NCI-H460 (cell line): ENCODE measurements at places on chromosomes 2 and 18. TPM values are rescaled to one million over a fixed set of nuclear protein-coding genes. Genes with fewer than 3 reads are reported as not detected.

- no peak for DNase-seq
Observed at GRCh38 chr2:160575368-160575767, 81.8 kb upstream of the RBMS1 start.

The FN1 gene
- total RNA-seq, result 1,230 and 1,236 TPM in 2 replicates

DNA sequence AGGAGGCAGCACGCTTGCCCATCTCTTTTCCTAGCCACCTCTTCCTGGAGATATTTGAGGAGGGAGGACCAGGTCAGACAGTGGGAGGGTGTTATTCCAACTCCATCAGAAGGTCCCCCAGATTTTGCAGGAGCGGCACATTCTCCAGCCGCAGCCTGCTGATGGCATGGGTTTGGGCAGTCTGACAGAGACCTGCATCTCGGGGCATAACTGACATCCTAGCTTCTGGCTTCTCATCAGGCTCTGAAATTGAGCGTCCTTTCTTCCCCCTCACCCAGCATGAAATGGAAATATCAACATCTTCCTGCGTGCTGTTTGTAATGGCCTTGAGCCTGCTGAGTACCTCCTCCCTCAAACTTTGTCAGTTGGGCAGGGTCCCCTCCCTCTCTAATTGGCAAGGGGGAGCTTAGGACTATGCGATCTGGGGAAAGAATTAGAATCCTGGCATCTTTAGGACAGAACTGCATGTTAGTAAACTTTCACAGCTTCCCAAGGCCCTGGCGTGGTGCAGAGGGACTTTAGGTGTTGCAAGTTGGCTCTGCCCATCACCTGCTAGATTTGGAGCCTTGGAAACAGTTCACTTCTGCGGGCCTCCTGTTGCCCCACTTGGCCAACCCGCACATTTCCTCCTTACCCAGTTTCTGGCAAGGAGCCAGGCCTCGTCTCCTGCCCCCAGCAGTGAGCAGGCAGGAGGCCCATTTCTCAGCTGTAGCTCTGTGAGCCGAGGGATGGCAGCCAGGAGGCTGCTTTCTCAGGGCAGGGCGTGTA lies 2.2 kb downstream of the ITM2C start:
- DNase-seq, result peak; percentile 8

The IL18RAP gene
- 1.2 and 1.3 TPM in 2 replicates for total RNA-seq

DNA sequence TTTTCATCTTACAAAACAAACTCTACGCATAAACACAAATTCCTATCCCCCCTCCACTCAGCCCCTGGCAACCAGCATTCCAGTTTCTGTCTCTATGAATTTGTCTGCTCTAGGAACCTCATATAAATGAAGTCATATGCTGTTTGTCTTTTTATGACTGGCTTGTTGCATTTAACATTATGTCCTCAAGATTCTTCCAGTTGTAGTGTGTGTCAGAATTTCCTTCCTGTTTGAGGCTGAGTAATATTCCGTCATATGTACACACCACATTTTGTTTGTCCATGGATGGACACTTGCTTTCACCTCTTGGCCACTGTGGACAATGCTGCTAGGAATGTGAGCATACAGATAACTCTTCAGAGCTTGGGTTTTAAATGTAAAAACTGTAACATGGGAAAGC lies 272.1 kb downstream of the GBX2 start:
- no peak for DNase-seq

GRCh38 chr2:167613471-167613870 lies 633.9 kb downstream of the STK39 start:
- no peak for DNase-seq

The FTCDNL1 gene
- 1.5 and 2.1 TPM in 2 replicates for total RNA-seq

The FIGN gene
- 2.7 and 3.6 TPM in 2 replicates for total RNA-seq

DNA sequence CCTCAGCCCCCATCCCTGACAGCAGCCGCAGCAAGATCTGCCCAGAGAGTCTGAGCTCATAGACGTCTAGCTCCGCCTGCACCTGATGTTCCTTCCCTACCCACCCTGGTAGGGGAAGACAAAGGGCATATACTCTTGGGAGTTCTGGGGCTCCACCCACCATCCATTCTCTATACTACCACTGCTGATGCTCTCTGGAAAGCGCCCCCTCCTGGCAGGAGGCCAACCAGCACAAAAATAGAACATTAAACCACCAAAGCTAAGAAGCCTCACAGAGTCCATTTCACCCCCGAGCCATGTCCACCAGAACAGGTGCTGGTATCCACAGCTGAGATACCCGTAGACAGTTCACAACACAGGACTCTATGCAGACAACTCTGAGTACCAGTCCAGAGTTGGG lies 662.6 kb upstream of the FAM98A start:
- DNase-seq, result no peak

DNA sequence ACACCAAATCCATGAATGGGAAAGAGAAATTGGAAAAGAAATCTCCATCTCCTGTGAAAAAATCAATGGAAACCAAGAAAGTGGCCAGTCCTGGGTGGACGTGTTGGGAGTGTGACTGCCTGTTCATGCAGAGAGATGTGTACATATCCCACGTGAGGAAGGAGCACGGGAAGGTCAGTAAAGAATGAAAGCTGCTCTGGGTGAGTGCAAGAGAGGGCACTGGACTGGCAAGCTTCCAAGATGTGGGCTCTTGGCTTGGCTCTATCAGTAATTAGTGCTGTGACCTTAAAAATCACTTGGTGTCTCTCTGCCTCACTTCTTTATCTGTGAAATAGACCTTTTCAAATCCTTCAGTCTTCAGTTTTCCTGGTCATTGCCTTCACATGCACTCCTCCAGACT lies 89.0 kb downstream of the ZNF532 start:
- no peak for DNase-seq

- no peak for DNase-seq
Observed at GRCh38 chr18:38932752-38933151, 1367.2 kb upstream of the CELF4 start.

The VIL1 gene
- 0.02 TPM in 1 of 2 replicates, not detected in the other for total RNA-seq

The NUP35 gene
- 34.5 and 37.9 TPM in 2 replicates for total RNA-seq

The ST6GAL2 gene
- not detected in 2 replicates for total RNA-seq

GRCh38 chr2:167196461-167197252 lies 308.4 kb downstream of the XIRP2 start:
- DNase-seq, result peak; percentile 2

The ESPNL gene
- total RNA-seq, result 0.20 and 0.35 TPM in 2 replicates

DNA sequence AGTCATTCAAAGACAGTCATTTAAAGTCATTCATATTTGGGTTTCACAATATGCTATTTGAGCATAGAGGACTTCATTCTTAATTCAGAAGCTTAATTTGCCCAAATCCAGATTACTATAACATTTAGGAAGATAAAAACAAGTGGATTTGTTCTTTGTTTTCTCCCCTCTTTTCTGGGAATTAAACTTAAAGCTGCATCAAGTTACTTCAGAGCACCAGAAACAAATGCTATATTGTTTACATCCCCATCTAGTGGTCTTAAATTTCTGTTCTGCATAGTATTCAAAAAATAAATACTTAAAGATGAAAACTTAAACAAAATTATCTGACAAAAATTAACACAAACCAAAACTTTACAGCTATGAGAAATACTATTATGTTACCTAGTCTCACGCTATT lies 34.7 kb upstream of the MARCHF7 start:
- DNase-seq, result peak; percentile 1

GRCh38 chr2:61670591-61671501 lies 132.7 kb upstream of the XPO1 start:
- DNase-seq, result peak; percentile 47

DNA sequence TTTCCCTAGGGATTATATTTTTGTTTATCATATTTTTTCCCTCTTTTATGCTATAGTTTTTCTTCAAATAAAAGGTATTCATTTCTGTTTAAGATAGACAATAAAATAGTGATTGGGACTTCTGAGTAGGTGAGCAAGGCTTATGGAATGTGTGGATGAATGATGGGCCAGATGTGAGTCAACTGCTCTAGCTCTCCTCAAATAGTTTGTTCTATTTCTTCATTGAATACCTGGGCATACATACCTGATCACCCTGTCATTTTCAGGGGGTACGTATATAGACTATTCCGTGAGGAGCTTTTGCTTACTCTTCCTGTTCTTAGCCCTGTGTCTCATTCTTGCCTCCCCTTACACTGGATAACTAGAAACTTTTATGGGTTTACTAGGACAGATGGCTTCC lies 41.9 kb downstream of the BABAM2 start:
- DNase-seq, result no peak

DNA sequence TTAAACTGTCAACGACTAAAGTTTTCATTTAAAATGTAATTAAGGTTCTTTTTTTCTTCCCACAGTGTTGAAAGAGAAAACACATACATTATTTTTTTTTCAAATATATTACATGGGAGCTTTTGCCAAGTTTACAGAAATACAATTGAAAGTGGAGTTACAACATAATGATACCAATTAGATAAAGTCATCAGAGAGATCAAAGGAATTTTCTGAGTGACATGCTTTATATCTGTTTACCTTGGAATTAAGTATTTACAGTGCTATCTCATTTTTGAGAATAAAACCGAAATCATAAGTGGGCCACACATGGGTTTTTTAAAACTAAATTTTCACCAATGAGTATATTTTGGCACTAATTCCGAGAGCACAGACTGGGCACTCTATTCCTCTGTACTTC lies 165.2 kb downstream of the RAPGEF4 start:
- DNase-seq, result no peak

The SLC25A52 gene
- total RNA-seq, result not detected in 2 replicates

The MIB1 gene
- total RNA-seq, result 37.7 and 42.0 TPM in 2 replicates

GRCh38 chr2:37987098-37987775 lies 62.1 kb downstream of the RMDN2 start:
- no peak for DNase-seq

DNA sequence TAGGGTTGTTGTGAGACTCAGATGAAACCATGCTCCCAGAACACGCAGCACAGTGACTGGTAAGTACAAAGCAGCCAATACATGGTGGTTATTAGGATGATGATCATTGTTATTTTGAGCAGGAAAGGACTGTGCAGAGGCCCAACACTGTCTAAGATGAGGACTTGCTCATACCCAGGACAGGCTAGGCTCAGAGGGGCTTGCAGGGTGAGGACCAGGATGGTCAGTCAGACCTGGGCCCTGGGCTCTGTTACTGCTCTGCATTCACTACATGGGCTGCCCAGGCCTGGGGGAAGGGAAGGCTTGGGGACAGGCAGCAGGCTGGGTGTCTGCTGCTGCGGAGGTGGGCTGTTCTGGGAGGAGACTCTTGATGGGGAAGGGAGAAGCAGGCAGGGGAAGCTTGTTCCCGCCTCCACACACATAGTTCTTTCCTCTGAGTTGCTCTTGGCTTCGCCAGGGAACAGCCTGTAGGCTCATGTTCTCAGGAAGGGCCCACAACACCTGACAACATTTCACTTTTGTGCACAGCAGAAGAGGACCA lies 17.5 kb downstream of the CAPN13 start:
- no peak for DNase-seq

The ANKRD30B gene
- not detected in 2 replicates for total RNA-seq

The SATB2 gene
- total RNA-seq, result 13.4 and 13.7 TPM in 2 replicates

The CLEC4F gene
- not detected in 2 replicates for total RNA-seq

DNA sequence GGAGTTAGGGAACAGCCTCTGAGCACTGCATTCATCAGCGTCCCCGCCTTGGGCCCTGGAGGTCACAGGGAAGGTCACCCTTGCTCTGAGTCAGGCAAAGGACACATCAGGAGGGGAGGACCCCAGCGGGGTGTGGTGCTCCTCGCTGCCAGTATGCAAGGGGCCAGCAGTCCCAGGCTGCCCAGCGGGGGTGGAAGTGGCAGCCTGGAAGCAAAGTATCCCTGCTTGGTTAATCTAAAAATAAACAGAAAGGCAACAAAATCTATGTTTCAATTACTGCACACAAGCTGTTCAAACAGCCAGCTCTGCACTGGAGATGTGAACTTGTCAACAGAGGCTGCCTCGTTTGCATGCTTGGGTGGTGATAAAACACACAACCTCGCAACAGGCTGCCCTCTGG lies 164.1 kb downstream of the KLHL29 start:
- DNase-seq, result no peak

- DNase-seq, result no peak
Observed at GRCh38 chr2:2188941-2189340, 142.1 kb downstream of the MYT1L start.

The TWIST2 gene
- total RNA-seq, result 11.0 and 13.6 TPM in 2 replicates

- no peak for DNase-seq
Observed at GRCh38 chr2:174554529-174555150, 43.0 kb downstream of the WIPF1 start.

The IL1B gene
- 2.2 and 2.5 TPM in 2 replicates for total RNA-seq

The FOXI3 gene
- not detected in 2 replicates for total RNA-seq

- DNase-seq, result no peak
Observed at GRCh38 chr2:10885094-10885860, 26.5 kb upstream of the KCNF1 start.

The SIX3 gene
- 0.17 TPM in 2 replicates for total RNA-seq

GRCh38 chr2:101986376-101986775 lies 5.4 kb upstream of the IL1R2 start:
- no peak for DNase-seq

The ALPG gene
- total RNA-seq, result not detected in 2 replicates

GRCh38 chr2:218145124-218145523 lies 19.3 kb downstream of the CXCR2 start:
- DNase-seq, result no peak

- DNase-seq, result no peak
Observed at GRCh38 chr18:11050966-11051365, 98.4 kb downstream of the PIEZO2 start.

DNA sequence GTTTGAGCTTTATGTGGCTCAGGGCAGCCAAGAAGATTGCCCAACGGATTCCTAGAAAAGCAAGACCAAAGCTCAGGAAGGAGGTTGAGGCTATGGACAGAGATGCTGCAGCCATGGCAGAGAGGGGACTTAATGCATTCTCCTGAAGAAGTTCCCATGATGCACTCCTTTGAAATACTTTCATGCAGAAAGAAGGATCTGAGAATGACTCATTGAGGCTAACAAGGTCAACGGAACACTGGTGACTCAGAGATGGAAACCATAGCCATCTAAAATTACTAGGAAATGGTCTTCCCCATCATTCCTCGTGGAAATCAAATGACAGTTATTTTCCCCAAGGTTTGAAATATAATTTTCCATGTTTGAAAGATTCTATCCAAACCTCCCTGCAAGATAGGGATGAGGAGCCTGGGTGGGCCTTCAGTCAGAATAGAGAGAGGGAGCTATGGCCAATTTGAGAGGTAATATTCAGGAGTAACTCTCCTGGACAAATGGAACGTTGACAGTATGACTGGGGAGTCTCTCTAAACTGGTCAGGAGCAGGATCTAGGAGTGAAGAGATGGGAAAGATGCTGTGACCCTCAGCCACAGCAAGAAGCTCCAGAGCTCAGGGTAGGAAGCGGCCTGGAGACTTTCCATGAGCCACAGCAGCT lies 63.0 kb downstream of the REEP1 start:
- DNase-seq, result no peak
